ENCODE measurements at places on chromosomes 3 and 15.
A peak's percentile ranks its signal among the peaks of the same experiment; 100 is the strongest.

- no peak for DNase-seq
Measured at GRCh38 chr3:74839566-74839965, 225.1 kb upstream of the CNTN3 start.

GRCh38 chr3:133983576-133984560 lies 45.9 kb downstream of the SLCO2A1 start:
- DNase-seq = no peak

DNA sequence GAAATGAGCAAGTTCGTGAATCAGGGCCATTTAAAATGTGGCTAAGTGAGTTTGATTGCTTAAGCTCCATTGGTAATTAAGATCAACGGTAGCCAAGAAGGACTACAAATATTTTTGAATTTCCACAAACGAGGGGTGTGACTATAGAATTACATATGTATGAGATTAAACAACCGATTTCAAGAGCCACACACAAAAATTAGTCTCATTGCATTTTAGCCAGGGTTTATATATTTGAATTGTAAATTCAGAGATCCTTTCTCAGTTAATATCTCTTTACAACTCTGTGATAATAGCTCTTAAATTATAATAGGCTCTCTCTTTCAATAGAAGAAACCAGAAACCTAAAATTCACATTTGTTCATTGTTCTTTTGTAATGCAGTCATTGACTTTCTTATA lies 325.6 kb upstream of the ICE2 start:
- DNase-seq = no peak

DNA sequence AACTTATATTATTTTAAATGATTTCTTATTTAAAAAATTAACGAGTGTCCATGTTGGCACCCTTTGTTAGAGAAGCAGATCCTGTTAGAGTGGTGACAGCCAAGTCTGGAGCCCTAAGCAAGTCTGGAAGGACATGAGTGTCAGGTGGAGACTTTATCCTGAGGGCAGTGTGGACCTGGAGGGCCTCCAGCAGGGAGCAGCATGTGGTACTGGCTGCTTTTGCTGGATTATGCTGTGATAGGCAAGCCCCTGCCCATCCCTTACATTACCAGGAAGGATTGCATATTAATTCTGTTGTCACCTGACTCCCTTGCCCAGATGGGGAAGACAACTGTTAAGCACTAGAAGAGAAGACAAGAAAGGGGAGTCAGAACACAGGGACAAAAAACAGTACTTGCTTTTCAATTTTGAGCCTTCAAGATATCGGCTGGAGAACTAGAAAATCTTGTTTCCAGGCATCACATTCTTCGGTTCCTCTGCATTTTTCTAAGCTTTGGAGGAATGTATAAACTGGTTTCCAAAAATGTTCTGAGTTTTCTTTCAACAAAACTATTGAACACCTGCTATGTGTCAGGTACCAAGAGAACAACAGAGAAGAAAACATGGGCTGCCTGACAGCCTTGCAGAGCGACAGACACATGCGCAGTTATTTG lies 22.7 kb downstream of the ZNF860 start:
- no peak for DNase-seq

- DNase-seq = peak; percentile 46
Measured at GRCh38 chr3:189739378-189739777, 108.2 kb downstream of the TP63 start.

DNA sequence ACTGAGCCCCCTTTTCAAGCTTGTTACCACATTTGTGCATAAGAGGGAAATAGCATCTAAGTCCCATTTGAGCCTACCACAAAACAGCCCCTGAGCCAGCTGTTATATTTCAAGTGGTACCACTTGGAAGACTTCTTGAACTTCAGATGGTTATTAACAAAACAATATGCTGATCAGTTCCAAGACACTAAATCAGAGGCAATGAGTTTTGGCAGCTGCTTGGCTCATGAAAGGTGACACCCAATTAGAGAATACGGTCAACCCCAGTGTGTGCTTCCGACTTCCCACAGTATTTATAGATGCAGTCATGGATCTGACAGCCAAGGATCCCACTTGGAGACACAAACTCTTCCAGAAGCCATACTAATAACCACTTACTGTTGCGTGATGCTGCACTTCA lies 469.6 kb upstream of the PPP2R3A start:
- no peak for DNase-seq

GRCh38 chr15:38961456-38961855 lies 396.8 kb upstream of the RASGRP1 start:
- DNase-seq = no peak

DNA sequence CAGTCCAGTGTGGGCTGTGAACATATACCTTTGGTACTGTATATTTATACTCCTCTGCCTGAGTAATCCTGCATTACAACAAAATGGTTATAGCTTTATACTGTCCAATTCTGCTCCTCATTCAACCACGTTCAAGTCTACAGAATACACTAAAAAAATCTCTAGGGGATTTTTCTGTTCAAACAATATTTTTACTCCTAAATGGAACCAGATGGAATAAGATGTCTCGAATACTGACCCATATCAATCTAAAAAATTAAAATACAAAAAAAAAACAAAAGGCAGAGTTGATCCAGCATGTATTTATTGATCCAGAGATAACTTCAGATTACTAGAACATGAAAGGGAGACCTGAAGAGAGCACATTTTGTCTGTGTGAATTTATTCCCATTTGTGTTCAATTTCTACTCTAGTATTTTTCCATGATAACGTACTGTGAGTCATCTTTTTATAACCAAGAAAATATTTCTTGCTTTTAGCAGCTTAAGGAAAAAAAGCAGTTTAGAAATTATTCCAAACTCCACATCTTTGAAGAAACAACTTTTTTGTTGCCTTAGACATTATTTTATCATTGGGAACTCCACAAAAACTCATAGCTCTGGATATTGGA lies 910.7 kb downstream of the TBL1XR1 start:
- DNase-seq = no peak

DNA sequence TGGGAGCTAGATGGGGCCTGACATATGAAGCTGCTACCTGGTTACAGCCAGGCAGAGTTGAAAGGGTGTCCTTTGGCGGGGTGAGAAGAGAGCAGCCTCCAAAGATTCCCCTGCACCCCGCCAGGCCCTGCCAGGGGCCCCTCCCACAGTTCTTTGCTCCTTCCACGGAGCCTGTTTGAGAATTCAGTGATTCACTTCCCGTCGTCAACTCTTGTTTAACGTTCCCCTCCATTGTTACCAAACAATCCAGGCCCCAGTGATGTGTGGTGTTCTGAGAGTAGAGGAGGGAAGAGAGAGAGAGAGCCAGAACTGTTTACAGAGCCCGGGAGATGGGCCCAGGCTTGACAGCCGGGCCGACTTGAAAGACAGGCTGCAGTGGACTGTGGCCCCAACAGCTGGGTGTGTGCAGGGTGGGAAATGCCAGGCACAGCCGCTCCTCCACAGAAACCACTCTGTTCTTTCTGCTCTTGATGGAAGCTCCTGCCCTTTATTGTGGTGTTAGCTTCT lies 81.5 kb downstream of the SMAD3 start:
- DNase-seq = peak; percentile 94

GRCh38 chr3:179603831-179604230 lies 607 bp downstream of the MRPL47 start:
- no peak for DNase-seq

Measured in epithelial cell of prostate (primary cell).